Sigmoid colon (tissue), 7 donors: ENCODE measurements at places on chromosomes 7 and 10. TPM values are rescaled to one million over a fixed set of nuclear protein-coding genes. Genes with fewer than 3 reads are reported as not detected.

DNA sequence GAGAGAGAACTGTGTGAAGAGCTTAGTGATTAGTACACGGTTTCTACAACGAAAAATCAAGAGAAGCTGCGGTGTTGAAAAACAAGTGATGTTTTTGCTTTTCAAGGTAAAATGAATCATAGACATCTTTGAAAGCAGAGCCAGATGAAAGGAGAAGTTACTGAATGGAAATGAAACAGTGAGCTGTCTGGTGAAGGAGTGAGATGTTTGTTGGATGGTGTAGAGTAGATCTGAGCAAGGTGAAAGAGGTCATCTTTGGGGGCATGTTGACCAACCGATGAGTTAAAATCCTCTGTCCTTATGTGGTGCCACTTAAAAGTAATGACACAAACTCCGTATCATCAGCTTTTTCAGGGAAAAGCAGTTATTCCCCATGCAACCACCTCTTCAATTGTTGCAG lies 177.4 kb downstream of the CDCA7L start:
- DNase-seq, result no peak

GRCh38 chr10:128973221-128973620 lies 493.8 kb upstream of the MGMT start:
- no peak for DNase-seq

- DNase-seq, result no peak
Measured at GRCh38 chr10:88249450-88249849, 333.7 kb downstream of the RNLS start.

- no peak for DNase-seq
Measured at GRCh38 chr7:32259931-32260596, 189.9 kb upstream of the PDE1C start.

GRCh38 chr7:64618785-64619456 lies 47.0 kb upstream of the ZNF107 start:
- DNase-seq, result no peak

The TACC2 gene
- 173 TPM for total RNA-seq

DNA sequence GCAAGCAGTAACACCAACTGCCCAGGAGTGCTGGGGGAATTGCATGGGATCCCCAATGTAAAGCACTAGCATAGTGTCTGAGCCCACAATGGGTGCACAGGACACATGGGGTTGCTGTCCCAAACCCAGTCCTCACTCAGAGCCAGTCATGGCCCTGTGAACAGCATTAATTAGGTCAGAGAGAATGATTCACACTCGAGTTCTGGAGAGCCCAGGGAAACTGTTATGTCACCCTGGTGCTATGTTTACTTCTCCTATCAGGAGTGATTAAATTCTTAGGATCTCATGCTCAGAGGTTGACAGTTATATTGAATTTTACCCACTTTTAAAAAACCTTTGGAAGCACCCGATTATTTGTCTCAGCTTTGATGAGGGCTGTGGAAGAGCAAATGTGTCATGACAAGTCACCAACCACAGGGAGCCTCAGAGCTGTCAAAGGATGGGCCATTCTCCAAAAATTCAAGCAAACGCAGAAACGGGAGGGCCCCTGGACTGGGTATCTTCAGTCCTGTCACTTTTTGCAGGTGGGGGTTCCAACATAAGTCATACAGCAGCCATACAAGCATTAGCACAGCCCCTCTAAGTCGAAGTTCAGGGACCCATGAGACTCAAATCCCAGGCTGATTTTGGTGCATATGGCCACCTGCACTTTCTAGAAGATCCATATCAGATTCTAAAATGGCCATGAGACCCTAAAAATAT lies 1.3 kb upstream of the RASSF4 start:
- peak; percentile 66 for DNase-seq
